ENCODE measurements at places on chromosomes 4 and X. TPM values are rescaled to one million over a fixed set of nuclear protein-coding genes. Genes with fewer than 3 reads are reported as not detected.

DNA sequence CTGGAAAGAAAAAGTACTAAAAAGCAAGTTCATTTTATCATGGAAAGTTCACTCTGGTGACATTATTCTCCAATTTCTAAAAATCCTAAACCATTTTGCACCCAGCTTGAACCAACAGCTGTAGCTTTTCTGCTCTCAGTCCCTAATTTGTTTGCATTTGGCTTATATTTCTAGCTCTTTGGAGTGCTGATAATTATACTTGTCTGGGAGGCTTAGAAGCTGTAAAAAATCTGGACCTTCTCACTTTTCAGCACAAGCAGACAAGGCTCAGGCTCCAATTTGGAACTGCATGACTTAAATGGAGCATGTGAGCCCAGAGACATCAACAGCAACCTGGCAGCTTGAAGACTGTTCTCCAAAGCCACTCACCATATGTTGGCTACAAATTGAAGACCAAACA is 170.9 kb upstream of the PCDH18 start:
- no peak for DNase-seq

TIMM17B gene
- total RNA-seq = 114 TPM

GRCh38 chr4:71665358-71665757 is 118.5 kb downstream of the GC start:
- DNase-seq = no peak

NAAA gene
- 9.0 TPM for total RNA-seq

- no peak for DNase-seq
Measured at GRCh38 chrX:136666088-136666487, 18.1 kb downstream of the CD40LG start.

- no peak for DNase-seq
Measured at GRCh38 chr4:72446353-72447055, 122.5 kb downstream of the ADAMTS3 start.

- DNase-seq = no peak
Measured at GRCh38 chr4:5710065-5710960, 688 bp upstream of the EVC start.

DNA sequence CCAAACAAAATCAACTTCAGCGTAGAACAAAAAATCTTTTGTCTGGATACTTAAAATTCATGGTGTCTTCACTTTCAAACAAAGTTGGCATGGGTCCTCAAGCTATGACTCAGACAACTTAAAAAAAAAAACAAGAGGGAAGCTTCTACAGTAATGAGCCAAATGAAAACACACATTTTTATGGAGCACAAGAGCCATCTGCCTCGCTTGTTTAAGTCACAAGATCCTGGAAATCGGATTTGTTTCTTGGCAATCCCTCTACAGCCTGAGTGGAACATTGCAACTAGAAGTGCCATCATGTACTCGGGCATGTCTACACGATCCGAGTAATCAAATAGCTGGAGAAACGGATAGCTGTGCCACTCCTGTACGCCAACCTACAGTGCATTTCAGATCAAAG is 22.6 kb downstream of the LAMP2 start:
- DNase-seq = no peak

DCAF12L2 gene
- 0.52 TPM for total RNA-seq

- no peak for DNase-seq
Measured at GRCh38 chr4:139763672-139764071, 98.1 kb downstream of the MGST2 start.

GPM6B gene
- total RNA-seq = 99.8 TPM

DNA sequence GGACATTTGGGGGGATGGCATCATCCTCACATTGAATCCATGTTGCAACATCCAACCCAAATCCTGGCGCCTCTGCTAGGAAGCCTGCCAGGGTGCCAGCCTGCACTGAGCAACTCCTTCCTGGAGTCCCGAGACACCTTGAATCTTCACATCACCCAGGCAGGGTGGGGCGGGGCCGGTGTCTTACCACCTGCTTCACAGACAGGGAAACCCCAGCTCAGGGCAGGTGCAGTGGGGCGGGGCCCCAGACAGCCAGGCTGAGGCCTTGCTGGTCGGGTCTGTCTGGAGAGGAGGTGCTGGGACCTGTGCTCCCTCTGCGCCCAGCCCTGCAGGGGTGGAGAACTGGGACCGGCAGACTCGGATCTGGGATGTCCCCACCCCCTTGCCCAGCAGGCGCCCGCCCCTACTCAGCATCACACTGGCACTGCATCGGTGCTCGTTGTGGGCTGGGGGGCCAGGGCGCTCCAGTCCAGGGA is 31.5 kb upstream of the HTRA3 start:
- peak; percentile 30 for DNase-seq

TXK gene
- total RNA-seq = 0.70 TPM

- no peak for DNase-seq
Measured at GRCh38 chrX:16451334-16451733, 198.6 kb upstream of the S100G start.

ENPP6 gene
- 0.09 TPM for total RNA-seq

NKX3-2 gene
- not detected for total RNA-seq

GRCh38 chr4:97762115-97762512 is 381.2 kb downstream of the STPG2 start:
- DNase-seq = no peak

- DNase-seq = no peak
Measured at GRCh38 chr4:54587107-54587891, 70.5 kb upstream of the KIT start.

GRCh38 chrX:38982370-38982769 is 181.1 kb downstream of the MID1IP1 start:
- no peak for DNase-seq

GAGE12F gene
- 0.82 TPM for total RNA-seq

DNA sequence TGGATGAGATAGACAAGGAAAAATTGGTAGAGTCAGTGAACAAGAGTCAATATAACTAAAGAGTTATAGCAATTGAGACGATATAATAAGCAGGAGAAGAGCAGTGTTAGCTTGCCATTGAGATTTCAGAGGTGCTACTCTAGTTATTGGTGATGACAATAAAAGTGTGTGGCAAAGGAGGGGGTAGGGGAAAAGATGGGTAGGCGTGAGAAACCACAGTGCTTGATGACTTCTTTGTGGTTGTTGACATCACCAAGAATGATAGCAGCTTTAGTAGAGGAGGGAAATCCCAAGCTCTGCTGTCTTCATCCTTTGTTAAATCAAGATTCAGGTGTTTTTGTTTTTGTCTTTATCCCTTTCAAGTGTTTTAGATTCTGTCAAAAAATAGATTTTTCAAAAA is 179.9 kb upstream of the PPP3CA start:
- no peak for DNase-seq

DNA sequence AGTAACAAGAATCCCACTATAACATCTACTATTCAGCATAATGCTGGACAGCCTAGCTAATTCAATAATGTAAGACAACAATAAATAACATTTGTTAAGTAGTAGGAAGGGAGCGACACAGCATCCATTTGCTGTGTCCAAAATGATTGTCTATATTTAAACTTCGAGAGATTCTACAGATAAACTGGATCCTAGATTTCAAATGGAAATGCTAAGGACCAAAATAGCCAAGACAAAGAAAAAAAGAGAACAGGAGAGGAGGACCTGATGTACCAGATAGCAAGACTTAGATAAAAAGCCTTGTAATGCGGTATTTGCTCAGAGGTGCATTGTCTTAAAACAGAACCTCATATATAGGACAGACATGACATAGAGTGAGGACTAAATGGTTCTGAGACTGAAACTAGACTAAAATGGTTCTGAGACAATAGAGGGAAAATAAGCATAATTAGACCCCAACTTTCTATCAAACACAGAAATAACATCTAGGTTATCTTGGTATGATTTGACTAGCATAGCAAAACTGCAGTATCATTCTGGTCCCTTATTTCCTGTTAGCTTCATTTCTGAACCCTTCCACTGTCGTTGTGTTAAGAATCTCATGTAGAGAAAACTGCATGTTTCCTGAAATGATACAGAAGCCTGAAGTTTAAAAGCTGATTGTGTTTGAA is 3.8 kb downstream of the HPGDS start:
- DNase-seq = no peak

- DNase-seq = no peak
Measured at GRCh38 chrX:131359611-131360010, 70.5 kb upstream of the IGSF1 start.

DNA sequence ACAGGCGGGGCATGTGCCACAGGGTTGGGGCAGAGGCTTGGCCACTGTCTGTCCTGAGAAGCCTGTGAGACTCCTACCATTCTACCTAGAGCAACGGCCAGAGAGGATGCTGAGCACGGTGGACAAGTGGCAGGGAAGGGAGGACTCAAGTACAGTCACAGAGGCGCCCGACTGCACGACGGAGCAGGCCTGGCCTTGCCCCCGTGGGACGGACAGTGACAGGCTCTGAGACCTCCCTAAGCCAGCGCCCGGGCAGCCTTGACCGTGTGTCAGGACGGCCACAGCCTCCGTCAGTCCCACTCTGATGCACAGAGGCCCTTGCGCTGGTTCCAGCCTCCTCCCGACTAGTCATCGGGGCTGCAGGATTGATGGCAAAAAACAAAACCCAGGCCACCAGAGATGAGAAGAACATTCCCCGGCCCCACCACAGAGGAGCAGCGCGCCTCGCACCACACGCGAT is 36.7 kb upstream of the MXD4 start:
- DNase-seq = no peak

DNA sequence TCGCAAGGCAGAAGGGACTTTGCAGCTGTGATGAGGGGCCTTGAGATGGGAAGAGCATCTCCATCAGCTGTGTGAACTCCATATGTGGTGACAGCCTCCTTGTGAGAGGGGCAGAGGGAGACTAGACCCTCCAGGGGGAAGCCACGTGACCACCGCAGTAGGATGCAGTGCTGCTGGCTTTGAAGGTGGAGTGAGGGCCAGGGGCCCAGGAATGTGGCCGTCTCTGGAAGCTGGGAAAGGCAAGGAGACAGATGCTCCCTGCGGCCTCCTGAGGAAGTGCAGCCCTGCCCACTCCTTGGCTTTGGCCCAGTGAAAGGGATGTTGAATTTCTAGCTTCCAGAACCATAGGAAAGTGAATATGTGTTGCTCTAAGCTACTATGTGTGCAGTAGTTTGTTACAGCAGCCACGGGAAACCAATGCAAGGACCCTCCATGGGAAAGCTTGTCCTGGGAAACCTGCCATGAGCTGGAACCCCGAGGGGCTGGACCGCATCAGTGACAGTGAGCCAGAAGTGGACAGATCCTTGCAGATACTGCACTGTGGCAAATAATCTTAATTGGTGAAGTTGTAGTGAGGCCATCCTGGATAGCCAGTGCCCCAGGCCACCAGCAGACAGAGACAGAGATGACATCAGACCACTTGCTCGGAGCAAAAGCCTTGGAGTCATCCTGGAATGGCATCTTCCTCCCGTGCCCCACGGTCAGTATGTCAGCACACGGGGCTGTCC is 35.4 kb upstream of the SORCS2 start:
- peak; percentile 59 for DNase-seq

TDO2 gene
- total RNA-seq = 0.13 TPM

GRCh38 chr4:18524667-18525066 is 503.1 kb upstream of the LCORL start:
- no peak for DNase-seq

DNA sequence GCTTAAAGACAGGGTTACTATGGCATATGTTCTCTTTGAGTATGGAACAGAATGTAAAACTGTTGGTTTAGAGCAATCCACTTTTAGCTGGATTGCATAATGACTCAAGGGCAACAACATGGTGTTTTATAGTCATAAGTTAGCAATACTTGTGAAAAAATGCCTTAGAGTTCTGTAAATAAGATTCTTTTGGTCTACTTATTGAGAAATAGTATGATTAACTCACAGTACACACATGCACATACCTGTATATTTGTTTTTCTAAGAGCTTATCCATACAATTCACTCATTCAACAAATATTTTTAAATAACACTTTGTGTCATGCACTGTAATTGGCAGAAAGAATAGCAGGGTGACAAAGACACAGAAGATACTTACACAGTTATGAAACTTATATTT is 1415.5 kb downstream of the PCDH7 start:
- no peak for DNase-seq

- no peak for DNase-seq
Measured at GRCh38 chrX:135481696-135482179, 38.7 kb upstream of the INTS6L start.

DNA sequence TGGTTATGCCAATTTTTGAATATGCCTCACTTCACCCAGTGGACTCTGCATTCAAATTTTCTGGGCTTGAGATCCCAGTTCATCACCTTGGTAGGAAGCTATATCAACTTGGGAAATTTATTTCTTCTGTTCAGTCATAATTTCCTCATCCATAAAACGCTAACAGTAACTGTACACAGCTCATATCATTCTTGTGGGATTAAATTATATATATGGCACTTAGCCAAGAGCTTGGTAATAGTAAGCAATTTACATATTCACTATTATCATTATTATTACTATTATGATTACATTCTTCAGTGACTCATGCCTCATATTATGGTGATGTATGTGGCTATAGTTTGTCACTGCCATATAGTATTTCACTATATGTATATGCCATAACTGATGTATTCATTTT is 177.6 kb downstream of the CPE start:
- no peak for DNase-seq

SPIN2A gene
- 4.5 TPM for total RNA-seq

DNA sequence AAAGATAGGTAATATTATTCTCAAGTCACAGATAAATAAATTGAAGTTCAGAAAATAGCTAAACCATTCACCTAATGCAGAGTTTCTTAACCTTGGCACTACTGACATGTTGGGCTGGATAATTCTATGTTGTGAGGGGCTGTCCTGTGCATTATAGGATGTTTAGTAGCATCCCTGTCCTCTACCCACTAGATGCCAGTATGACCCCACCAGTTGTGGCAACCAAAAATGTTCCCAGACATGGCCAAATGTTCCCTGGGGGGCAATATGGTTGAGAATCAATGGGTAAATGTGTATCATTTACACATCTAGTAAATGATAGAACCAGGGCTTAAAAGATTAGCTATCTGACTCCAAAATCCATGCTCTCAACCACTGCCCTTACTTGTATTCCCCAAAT is 140.9 kb downstream of the COL4A6 start:
- no peak for DNase-seq

BEX5 gene
- total RNA-seq = 11.0 TPM

DNA sequence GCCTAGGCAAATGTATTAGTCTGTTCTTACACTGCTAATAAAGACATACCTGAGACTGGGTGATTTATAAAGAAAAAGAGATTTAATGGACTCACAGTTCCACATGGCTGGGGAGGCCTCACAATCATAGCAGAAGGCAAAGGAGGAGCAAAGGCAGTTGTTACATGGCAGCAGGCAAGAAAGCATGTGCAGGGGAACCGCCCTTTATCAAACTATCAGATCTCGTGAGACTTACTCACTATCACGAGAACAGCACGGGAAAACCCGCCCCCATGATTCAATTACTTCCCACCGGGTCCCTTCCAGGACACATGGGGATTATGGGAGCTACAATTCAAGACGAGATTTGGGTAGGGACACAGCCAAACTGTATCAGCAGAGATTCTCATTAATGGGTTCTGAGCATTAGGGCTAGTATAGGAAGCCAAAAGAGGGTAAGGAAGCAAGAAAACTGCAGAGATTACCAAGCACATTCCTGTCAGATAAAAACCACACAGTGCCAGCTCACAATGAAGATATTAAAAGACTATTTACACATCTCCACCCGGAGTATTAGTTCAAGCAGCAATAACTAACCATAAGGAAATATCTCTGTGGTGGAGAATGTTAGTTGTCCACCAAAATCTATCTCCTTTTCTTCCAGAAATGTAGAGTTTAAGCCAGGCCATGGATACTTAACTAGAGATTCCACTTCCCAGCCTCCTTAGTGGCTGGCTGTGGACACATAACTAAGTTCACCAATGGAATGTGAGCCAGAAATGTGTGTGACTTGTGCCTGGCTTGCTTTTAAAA is 61.2 kb upstream of the HOPX start:
- no peak for DNase-seq
